ENCODE measurements at places on chromosomes 2 and 18.

GRCh38 chr18:26865557-26865956, at the start of gene AQP4:
AQP4 (minus strand) TSS chr18:26865707; CDS start chr18:26865689, 18 bp downstream.
- no peak for DNase-seq

DNA sequence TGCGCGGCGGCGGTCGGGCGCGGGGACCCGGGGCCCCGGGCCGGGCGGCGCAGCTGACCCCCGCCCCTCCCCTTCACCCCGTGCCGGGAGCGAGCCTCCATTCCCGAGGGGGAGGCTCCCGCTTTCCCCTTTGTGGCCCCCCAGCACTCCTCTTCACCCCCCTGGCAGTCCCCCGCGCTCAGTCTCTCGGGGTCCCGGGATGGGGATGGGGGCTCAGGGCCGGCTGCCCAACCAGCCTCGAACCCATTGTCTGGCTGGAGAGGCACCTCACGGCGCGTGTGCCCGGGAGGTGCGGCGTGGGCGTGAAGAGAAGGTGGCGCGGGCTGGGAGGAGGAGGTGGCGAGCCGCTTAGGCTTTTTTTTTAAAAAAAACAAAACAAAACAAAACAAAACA, 748 bp downstream of the FMNL2 start:
- DNase-seq = no peak

DNA sequence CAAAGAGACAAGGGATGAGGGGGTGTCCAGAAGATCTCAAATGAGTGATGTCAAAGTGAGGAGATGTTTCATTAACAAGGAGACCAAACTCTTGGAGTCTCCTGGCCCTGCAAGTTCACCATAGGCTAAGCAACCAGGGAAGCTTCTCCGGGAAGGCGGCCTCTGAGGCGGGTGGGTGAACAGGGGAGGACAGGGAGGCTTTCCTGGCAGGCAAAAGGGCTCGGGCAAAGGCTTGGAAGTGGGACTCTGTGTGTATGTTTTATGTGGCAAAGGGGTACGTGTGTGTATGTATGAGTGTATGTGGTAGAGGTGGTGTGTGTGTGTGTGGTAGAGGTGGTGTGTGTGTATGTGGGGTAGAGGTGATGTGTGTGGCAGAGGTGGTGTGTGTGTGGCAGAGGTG, 163.9 kb downstream of the DYSF start:
- DNase-seq = no peak

GRCh38 chr2:239318151-239318611, 82.6 kb downstream of the HDAC4 start:
- DNase-seq = no peak

DNA sequence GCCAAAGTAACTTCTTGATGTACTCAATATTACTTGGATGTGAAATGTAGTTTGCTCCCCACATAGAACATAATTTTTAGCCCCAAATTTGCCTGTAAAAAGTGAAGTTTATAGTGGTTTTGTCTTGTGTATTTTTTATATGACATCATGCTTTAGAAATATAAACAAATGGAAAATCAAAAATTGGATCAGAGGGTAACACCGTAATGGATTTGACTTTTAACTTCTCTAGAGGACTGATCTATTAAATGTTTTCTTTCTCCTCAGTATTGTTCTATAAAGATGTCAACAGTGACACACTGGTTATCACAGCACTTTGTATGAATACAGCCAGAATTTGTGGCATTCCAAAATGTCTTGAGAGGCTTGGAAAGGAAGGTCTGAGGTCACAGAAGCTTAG, 45.6 kb upstream of the RASGRP3 start:
- DNase-seq = no peak

- DNase-seq = no peak
Measured at GRCh38 chr2:192437653-192438052, 242.9 kb upstream of the TMEFF2 start.

- DNase-seq = no peak
Measured at GRCh38 chr2:239715202-239715601, 309.9 kb downstream of the NDUFA10 start.

Data from NCI-H2081 (cell line).